EH (cell line): ENCODE measurements at places on chromosomes 3 and 15.
A peak's percentile ranks its signal among the peaks of the same experiment; 100 is the strongest.

DNA sequence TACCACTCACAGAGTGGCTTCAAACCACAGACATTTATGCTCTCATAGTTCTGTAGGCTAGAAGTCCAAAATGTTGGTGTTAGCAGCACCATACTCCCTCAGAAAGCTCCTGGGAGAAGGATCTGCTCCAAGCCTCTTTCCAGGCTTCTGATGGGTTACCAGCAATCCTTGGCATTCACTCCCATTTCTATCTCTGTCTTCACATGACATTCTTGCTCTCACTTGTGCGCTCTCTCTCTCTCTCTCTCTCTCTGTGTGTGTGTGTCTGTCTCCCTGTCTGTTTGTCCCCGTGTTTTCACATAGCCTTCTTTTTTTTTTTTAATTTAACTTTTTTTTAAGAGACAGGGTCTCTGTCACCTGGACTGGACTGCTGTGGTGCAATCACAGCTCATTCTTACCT is 26.3 kb downstream of the CDAN1 start:
- DNase-seq, result peak; percentile 13

DNA sequence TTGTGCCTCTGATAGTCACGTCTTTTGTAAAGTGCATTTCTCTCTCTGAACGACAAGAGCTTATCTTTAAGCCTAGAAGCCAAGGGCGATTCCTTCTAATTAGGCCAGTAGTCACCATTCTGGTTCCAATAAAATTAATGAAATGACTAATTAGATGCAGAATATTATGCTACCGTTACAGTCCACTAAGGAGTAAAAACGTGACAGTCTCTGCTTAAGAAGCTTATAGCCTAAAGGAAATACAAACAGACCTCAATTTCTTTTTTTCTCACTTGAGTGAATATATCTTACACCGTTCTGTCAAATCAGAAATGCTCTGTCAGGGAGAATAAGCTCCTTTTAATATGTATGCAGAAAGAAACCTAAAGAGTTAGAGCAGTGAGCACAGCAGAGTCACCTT is 236.1 kb downstream of the CD47 start:
- no peak for DNase-seq

- DNase-seq, result peak; percentile 82
These were observed 39.9 kb downstream of the PPCDC start for GRCh38 chr15:75063338-75063737.

DNA sequence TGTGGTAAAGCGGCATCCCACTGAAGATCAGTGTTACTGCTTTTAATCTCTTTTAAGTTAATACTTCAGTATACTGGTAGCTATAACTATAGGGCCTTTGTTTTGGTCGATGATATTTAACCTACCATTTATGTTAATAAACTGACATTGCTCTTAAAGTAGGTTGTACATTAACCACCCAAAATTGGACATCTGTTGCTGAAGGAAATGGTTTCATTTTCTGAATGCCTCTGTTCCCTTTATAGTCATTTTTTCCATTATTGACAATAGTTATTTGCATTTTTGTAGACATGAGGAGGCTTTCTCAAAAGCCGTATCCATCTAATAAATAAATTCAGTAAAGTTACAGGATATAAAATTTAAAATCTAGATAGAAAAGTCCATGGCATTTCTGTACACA is 252.4 kb upstream of the UBE2E1 start:
- DNase-seq, result no peak

DNA sequence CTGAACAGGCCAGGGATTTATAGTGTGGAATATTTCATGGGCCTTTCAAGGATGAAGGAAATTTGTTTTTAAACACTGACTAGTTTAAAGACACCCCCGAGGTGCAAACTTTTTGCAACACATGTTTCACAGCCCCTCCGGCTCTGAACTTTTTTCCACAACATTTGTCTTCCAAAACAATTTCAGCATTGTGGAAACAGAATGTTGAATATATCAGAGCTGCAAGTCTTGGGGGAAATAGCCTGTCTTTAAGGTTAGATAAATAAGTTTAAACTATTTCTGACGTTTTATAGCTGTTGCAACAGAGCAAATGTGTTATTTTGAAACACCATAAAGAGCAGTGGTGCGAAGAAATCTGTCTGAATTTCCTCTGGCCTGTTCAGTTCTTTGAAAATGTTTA is 229.2 kb upstream of the GOLGA6L4 start:
- no peak for DNase-seq

DNA sequence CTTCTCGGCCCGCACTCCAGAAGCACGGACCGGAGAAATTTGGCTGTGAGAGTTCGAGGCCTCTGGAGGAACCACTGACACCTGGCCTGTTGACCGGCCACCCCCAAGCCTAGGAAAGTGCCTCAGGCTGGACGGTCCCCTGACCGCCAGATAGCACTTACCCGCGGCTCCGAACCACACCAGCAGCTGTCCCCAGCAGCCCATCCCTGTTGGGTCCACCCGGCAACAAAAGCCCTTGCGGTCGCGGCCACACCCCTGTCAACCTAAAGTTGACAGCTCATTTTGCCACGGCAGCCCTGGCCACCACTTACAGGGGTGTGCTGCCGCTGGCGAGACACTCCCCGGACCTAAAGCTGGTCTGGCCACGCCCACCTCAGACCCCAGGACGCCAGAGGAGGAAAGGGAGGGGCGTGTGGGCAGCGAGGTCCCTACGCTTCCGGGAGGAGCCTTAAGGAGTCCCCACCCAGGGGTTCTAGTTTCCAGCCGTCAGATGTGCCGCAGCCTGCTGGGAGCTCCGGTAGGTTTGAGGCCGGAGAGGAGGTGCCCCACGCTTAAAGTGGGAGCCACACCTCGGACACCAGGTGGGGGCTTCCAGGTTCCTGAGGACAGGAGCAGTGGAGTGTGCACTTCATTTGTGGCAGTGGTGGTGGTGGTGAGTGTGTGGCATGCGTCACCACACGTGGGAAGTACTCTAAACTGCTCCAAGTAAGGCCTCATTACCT is at the start of gene LTK:
TSS of gene LTK (minus strand) at position 322 of the 722 bp plus-strand sequence. CDS start at position 204, 118 bp downstream.
- DNase-seq, result no peak

- peak; percentile 62 for DNase-seq
These were observed 32.4 kb downstream of the PEAK1 start for GRCh38 chr15:77387365-77388105.

GRCh38 chr3:69338911-69339310 is 47.0 kb downstream of the FRMD4B start:
- no peak for DNase-seq

GRCh38 chr3:39479701-39480414 is 12.4 kb downstream of the MOBP start:
- no peak for DNase-seq

- peak; percentile 22 for DNase-seq
These were observed 77.0 kb downstream of the BBX start for GRCh38 chr3:107599772-107600145.

DNA sequence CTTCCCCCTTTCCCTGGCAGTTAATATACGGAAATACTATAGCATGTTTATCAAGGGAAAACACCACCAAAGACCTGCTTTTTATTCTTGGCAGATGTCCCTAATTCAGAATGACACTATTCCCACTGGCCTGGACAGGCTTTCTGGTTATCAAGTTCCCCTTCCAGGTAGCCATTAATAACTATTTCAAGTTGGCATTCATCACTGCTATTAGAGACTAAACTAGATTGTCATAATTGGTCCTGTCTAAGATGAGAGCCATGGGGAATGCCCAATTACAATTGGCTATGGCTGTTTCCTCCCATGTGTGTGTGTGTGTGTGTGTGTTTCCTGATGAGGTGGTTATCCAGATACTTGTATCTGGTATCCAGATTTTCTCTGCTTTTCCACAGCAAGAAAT is 608.1 kb downstream of the SQOR start:
- DNase-seq, result no peak

DNA sequence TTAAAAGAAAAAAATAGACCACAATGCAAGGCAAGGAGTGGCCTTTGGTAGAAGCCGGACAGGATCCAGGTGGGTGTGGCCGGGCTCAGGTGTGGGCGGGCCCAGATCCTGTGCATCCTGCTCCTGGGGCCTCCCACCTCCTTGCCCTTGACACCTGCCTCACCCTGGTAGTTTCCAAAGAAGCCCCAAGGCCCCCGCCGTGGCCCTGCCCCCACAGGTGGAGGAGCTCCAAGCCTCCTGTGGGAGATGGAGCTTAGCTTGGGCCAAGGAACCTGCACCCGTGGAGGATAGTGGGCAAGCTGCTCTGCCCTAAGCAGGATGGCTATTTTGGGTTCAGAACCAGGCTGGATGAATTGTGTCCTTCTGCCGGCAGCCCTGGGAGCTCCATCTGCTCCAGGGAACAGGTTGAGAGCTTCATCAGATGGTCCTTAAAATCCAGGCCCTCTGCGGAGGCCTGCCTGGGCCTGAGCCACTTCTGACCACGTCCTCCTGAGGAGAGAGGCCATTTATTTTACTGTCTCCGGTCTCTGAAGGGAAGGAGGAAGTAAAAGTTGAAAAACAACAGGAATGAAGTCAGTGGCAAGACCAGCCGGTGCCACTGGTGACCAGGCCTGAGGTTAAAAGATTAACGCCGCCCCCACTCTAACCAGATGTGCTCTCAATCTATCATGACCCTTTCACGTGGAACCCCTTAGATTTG is 53.9 kb upstream of the KLF13 start:
- no peak for DNase-seq
